T-helper 9 cell (primary cell): ENCODE measurements at places on chromosomes 1 and 21.

GRCh38 chr1:119026956-119027355 is 38.8 kb upstream of the TBX15 start:
- no peak for DNase-seq

GRCh38 chr1:71593523-71593922 is 512.7 kb upstream of the ZRANB2 start:
- no peak for DNase-seq

DNA sequence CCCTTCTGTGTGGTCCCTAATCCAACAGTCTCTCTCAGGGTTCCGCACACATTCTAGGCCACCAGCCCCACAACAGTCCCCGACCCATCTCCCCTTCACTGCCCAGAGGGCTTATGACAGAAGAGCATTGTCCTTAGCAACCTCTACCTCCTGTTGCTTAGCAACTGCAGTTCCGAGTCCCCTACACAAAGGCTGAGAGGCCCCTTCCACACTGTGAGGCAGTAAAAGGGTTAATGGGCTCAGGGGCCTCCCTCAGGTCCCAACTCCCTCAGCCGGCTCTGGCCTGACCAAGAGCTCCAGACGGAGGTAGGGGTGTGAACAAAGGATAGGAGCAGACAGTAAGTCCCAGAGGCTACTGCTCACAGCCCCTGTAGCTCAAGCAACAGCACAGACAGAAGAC is 4.3 kb downstream of the IGSF9 start:
- DNase-seq = no peak

GRCh38 chr1:213171711-213172110 is 120.7 kb downstream of the RPS6KC1 start:
- no peak for DNase-seq

DNA sequence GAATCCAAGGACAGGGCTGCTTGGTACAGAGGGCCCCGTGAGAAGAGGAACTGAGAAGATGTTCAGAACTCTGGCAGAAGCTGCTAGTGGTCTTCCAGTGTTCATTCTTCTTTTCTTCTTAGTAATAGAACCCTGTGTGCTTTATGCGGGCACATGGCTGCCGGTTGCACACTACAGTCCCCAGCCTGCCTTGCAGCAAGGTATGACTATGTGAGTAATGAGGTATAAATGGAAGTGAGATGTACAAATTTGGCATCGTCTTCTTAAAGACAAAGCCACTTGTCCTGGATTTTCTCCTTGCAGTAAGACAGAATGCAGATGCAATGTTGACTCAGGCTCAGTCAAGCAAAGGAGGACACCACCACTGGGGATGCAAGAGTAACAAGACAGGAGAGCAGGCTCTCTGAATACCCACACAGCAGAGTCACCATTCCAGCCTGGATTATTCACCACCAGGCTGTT is 15.0 kb upstream of the ATP1B1 start:
- DNase-seq = no peak

GRCh38 chr1:3217181-3217641 is 148.2 kb downstream of the PRDM16 start:
- no peak for DNase-seq

DNA sequence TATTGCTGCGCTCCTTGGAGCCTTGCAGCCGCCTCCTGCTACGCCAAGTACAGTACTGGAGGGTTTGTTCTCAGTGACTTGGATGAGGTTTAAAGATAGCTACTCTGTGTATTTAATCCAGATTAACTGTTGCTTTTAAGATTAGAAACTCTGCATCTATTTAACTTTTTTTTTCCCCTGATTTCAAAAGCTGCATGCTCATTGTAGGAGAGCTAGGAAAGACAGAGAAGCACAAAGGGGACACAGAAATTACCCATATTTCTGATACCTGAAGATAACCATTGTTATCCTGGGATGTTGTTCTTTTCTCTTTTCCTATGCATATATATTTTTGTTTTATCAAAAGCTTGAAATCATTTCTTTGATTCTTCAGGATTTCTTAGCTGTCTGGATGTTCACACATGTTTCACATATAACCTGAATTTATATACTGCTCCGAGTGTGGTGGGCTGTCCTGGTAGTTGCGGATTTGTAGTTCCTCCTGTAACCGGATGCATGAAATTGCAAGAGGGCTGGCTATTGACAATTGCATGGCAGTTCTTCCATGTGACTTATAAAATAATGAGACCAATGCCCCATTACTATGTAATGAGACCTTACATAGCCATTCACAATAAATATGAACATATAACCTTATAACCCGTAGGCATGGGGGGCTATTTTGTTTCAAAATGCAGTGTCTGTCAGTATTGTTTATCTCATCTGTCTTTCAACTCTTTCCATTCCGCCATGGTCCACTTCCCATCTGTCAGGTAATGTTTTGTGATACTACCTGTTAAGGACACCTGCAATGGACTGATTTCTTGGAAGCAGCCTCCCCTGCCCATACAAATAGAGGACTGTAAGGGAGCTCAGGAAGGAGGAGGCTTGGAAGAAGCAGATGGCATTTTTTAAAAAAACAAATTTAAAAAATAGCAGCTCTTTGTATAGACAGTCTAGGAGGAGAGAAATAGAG is 1.4 kb downstream of the RAVER2 start:
- no peak for DNase-seq

GRCh38 chr1:177872308-177872900 is 97.5 kb downstream of the SEC16B start:
- DNase-seq = no peak

GRCh38 chr1:228735871-228736586 is 750 bp downstream of the RHOU start:
- DNase-seq = peak; percentile 12

DNA sequence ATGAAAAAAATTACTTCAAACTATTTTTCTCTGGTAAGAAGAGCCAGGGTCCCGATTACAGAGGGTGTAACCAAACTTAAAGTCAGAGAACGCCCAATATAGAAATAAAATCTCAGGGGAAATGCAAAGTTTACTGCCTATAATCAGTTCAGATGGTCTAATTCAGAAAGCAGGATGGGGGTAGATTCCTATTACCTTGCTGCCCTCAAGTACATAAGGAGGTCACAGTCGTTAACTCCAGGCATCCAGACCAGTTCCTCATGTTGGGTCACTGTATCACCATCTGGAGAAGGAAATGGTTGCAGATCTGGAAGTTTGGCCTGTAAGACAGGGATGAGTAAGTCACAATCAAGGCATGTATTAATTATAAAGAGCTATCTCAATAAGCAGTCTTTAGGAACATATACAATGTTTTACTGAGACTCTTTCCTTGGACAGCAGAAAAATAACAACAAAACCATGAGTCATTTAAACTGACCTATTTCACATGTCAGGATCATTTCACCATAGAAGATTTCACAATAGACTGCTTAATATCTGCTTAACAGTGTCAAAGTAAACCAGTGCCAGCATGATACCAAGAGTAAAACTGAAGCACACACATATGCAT is 179.4 kb downstream of the SLC45A1 start:
- DNase-seq = no peak

DNA sequence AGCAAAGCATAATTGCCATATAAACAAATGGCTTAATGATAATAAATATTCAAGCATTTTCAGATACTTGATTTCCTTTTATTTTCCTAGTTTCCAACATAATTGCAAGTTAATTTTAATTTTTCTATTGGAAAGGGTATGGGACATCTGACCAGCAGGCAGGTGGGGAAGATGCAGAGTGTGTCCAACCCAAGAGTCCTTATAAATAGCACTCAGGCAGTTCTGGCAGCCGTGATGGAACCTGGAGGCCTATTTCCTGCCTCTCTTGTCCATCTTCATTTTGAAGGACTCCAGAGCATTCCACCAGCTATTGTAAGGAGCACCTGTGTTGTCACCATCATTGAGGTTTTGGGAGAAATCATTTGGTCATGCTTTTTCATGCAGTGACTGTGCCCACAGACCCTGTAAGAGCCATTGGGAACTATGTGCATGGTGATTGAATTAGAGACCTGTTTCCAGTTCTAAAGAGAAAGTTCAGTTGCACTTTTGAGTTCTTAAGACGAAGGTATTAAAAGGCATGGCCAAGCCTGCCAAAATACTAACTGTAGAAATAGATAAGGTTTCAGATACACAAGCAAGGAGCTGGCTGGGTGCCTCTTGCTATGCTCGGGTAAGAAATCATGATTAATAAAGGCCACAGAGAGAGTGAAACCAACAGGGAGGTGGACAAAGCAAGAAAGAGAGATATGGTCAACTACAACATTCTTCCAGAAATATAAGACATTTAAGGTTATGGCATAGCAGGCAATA is 92.3 kb downstream of the SPATA46 start:
- no peak for DNase-seq

DNA sequence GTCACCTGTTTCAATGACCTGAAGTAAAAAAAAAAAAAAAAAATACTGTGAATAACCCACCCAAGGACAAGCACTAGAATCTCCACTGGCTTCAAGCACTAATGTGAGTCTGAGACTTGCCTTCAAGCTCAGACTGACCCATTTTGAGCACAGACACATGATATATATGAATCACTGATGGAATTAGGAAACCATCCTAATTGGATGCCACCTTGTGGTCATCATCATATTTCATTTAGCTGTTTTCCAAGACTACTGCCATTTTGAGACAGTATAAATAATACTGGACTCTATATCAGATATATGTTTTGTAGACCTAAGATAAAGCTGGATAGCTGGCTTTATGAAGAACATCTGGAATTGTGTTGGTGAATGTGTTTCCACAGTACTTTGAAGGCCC is 1232.0 kb downstream of the KCNT2 start:
- no peak for DNase-seq

- DNase-seq = no peak
Measured at GRCh38 chr1:11421443-11421842, 57.5 kb upstream of the DISP3 start.
